ENCODE measurements at places on chromosomes 7 and 10.

DNA sequence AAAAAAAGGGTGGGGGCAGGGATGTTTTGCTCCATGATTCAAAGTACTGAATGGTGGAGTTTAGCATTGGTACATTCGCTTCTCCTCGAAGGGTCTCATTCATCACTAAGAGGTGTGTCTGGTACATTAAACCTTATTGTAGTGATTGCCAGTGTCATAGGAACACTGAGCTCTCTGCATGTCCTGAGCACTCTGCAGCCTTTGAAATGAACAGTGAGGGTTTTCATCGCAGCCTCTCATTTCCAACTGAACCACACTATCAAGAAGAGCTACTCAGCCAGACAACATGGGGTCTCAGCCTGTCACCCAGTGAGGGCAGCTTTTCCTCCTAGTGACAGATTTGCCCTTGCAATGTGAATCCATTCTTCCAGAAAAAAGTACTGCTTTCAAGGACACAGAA lies 7.6 kb upstream of the DEPP1 start:
- no peak for DNase-seq

DNA sequence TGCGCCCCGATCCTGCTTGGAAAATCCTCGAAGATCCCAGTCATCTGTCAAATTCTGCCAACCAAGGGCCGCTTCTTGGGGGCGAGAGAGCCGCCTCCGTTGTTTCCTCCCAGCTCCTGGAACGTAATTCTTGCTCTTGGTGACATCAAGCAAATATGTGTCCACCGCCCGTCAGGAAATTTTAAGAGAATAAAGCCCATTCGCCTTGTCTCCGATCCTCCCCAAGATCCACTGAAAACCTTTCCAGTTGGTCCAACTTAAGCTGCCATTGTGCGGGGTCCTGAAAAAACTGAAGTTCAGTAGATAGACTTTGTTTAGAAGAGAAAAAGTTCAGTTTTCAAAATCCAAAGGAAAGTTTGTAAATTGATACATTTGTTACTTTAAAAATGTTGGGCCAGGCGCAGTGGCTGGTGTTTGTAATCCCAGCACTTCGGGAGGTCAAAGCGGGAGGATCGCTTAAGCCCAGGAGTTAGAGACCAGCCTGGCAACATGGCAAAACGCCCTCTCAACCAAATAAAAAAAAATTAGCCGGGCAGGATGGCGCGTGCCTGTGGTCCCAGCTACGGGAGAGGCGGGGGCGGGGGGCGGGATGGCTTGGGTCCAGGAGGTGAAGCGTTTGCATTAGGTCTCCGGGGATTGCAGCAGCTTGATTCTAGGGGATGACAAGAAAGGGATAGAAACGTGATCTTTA lies 1.0 kb upstream of the ZNF800 start:
- DNase-seq: peak; percentile 13

DNA sequence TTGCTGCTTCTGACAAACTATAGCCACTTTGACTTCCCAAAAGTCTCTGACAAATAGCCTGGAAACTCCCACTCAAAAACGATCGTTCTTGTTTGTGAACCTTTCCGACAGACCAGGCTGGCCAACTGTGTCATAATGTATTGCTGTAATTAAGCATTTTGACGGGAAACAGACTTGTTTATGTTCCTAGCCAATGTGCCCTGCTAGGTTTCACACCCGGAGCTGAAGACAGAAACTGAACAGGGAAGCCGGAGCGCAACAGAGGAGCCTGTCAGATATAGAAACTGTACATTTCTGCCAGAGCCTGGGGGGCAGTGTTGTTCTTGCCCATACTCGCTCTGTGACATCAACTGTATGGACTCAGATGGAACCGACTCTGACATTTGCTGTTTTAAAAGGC lies 55.3 kb upstream of the C7orf33 start:
- no peak for DNase-seq

DNA sequence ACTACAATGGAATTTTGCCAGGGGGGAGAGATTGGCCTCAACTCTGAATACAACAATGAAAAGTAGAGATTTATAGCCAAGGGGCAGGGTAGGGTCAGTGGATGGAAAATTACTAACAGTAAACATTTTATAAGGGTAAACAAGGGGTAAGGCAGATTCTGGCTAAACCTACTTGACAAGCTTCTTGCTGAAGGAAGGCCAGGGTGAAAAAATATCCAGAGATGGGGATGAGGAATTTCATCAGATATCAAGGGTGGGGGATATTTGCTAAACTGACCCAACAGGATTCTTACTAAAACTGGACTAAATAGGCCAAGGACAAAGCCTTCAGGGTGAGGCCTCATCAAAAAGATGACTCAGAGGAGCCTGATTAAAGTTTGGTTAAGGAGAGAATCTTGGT lies 156.3 kb downstream of the RTKN2 start:
- no peak for DNase-seq

GRCh38 chr10:125797424-125797823 lies 21.8 kb upstream of the MMP21 start:
- no peak for DNase-seq

DNA sequence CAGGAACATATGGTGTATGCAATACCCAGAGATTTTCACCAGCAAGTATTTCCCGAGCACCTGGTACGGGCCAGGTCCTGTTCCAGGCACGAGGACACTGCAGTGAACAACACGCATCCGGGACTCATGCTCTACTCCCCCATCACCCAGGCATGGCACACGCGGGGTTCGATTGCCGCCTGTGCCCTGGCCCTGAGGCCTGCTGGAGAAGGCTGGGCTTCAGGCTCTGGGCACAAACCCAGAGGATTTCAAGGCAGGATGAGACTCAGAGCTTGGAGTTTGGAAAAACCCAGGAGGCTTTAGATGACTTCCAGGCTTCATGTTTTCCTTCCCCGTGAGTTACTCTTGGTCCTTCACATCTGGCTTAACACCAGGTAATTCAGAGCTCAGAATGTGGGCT lies 143.5 kb downstream of the NEURL1 start:
- no peak for DNase-seq

DNA sequence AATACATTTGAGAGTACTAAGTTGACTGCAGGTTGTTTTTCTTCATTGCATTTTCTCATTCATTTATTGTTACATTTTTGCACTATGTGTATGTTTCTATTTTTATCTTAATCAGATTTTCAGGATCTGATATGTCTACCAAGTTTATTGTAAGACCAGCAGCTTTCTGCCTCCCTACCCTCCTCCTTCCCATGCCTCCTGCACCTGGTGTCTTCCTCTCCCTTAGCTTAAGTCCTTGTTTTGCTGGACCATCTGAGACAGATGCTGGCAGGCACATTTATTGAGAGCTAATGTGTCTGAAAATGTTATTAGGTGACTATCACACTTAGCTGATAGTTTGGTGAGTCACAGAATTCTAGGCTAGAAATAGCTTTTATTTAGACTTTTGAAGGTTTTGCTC lies 79.6 kb downstream of the ANLN start:
- DNase-seq: no peak

DNA sequence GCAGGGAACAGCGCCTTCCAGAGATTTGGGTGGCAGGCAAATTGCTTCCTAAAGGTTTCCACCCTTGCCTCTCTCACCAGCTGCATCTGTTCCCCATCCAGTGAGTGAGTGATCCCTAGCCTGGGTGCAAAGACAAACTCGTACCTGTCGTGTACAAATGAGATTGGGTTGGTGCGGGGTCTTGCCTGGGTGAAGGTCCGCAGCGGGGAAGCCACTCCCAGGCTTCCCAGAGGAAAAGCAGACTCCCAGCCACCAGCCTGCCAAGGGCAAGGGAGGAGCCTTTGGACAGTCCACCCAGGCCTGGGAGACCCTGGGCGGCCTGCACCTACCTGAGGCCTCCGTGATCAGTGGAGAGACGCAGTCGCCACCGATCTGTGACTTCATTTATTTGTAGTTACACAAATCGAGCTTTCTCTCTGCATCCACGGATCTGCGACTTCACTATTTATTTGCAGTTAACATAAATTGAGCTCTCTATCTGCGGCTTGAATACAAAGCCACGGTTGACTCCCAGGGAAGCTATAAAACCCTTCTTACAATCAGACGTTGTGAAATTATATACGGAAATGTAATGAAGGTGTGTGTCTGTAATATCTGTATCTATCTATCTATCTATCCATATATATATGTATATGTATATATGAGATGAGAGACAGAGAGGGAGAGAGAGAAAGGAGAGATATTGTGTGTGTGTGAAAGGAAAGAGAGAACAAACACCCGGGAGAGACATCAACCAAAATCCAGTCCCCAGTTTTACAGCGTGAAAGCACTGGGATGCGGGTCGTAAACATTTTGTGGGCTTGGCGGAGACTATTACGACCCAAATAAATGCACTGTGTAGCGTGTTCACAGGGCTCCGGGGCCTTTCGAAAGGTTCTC lies 3.0 kb upstream of the HOXA7 start:
- no peak for DNase-seq

DNA sequence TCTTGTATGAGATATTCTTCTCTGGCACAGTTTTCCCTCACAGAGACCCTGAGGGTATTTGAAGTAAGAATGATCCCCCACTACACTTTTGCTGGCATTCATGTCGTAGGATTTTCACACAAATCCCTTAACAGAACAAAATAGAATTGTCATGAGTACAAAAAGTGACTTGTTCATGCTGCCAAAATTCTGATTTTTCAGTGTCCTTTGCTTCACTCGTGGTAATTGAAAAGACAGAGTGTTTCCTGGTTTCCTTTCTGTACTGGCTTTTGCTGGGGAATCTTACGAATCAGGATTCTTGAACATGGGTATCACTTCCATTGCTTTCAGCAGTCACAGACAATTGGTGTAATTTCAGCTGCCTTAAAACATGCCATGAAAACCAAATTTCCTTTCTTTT lies 756.3 kb downstream of the REEP3 start:
- DNase-seq: no peak

- DNase-seq: no peak
Observed at GRCh38 chr7:44102846-44103565, 1.1 kb upstream of the AEBP1 start.

DNA sequence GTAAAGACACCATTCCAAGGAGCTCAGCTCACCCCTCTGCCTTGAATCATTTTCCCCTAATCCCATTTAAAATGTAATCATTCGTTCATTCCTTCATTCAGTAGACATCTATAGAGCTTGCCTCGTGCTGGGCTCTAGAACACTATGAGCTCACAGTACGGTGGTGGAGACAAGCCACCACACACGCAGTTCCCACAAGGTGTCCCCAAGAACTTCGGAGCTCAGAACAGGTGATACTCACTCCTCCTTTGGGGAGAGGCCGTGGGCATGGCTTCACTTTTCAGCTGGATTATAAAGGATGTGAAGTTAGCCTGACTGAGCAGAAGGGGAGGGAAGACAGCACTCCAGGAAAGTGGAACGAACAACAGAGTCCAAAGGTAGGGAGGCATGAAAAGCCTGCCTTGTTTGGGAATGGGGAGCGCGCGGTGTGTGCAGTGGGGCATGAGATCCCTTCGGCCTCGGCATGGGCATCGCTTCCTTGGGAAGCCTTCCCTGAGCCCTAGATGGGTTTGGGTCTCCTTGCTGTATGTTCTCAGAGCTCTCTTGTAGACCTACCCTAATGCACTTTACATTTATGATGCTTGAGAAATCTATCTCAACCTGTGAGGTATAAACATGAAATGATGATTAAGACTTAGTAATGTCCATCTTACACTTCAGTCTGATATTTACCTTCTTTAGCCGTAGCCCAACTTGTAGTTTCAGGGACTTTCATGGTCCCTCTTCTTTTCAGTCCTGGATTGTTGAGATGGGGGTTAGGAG lies 809 bp upstream of the OGA start:
- DNase-seq: no peak

Data from heart right ventricle (tissue), 16 donors.